H9 (cell line): ENCODE measurements at places on chromosomes 6 and 20. TPM values are rescaled to one million over a fixed set of nuclear protein-coding genes. Genes with fewer than 3 reads are reported as not detected.

BCAS4 gene
- total RNA-seq, result 16.9 and 21.4 TPM in 2 replicates

ZFAND3 gene
- 56.7 and 57.7 TPM in 2 replicates for total RNA-seq

GPSM3 gene
- 11.8 and 12.0 TPM in 2 replicates for total RNA-seq

DNA sequence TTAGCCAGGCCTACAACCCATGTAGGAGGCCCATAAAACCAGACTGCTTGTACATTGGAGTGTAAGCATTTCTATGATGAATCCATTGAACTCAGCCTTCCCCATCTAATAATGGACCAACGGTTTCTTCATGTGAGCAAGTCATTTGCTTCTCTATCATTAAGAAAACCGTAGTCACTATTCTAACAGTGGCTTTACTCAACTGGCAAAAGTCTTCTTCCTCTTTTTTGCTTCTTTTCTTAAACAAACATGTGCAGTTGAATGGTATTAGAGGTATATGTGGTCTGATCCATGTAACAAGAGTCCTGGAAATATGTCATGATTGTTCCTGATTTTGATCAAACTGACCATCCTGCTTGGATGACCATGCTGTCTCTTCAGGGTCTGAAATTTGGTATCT, 132.4 kb upstream of the STXBP5 start:
- H3K27me3 ChIP-seq, result no peaks in the 10 kb centered on the region
- peaks cover 12% of the 10 kb centered on the region for H3K36me3 ChIP-seq
- no peak for DNase-seq
- H3K4me1 ChIP-seq, result no peaks in the 10 kb centered on the region
- H3K4me3 ChIP-seq, result no peak overlapping the region
- H3K27ac ChIP-seq, result no peak overlapping the region

GRCh38 chr6:145818796-145819195, 4.2 kb upstream of the FBXO30 start:
- H3K27me3 ChIP-seq, result no peaks in the 10 kb centered on the region
- H3K27ac ChIP-seq, result no peak overlapping the region
- H3K4me3 ChIP-seq, result no peak overlapping the region
- DNase-seq, result no peak
- peaks cover 5% of the 10 kb centered on the region; the same call in 1 of the 2 replicates for H3K36me3 ChIP-seq
